ENCODE measurements at places on chromosomes 12 and 14.

GRCh38 chr12:52179396-52179973 lies 12.3 kb downstream of the KRT80 start:
- no peak for DNase-seq

DNA sequence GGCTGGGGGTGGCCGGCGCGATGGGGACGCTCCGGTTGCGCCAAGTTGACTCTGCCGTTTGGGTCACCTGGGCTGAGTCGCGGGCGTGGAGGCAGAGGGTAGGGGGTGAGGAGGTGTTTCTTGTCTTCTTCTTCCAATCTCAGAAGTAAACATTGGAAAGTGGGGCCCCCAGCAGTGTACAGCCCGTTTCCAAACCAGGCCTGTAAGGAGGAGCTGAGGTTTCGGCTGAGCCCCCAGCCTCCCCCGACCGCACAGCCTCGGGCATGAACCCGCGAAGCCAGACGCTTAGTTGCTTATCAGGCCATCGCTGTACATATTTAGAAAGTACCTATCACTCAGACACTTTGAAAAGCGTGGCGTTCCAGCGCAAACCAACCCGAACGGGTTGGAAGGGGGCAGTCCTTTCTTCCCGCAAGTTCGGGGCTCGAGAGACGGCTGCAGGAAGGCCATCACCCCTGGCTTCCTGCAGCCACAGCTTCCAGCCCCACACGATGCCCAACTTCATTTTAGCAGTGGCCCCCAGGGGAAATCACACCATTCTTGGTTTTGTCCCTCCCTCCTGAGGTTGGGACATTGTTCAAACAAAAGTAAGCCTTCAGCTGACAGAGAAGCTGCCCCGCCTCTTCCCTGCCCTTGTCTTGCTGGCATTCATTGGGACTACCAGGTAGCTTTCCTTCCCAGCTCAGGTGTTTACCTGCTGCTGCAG lies 164.1 kb downstream of the ZFP36L1 start:
- DNase-seq = no peak

DNA sequence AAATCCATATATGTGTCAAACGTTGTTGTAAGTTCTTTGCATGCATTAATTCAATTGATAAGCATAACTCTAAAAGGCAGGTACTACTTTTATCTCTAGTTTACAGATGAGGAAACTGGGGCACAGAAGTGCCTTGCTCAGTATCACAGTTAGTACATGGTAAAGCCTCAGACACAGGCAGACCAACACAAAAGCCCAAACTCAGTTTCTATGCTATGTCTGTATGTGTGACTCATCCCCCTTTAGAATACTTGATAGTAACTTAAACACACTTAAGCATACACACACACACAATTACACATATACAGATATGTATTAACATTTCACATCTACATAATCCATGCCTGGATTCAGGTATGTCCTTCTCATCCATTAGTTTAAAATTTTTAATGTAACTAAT lies 88.0 kb downstream of the EPS8 start:
- DNase-seq = no peak

- DNase-seq = peak; percentile 18
Measured at GRCh38 chr14:65302571-65303189, 109.8 kb upstream of the FUT8 start.

DNA sequence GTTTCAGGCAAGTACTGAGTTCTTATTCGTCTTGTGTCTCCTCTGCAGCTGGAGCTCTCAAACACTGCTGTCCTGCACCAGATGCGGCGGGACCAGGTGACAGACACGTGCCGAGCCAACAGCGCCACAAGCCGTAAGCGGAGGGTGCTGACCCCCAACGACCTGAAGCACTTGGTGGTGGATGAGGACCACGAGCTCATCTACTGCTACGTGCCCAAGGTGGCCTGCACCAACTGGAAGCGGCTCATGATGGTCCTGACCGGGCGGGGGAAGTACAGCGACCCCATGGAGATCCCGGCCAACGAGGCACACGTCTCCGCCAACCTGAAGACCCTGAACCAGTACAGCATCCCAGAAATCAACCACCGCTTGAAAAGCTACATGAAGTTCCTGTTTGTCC lies 201.2 kb downstream of the SLC41A2 start:
- no peak for DNase-seq

- DNase-seq = no peak
Measured at GRCh38 chr14:20559461-20559904, 1.4 kb downstream of the RNASE9 start.

DNA sequence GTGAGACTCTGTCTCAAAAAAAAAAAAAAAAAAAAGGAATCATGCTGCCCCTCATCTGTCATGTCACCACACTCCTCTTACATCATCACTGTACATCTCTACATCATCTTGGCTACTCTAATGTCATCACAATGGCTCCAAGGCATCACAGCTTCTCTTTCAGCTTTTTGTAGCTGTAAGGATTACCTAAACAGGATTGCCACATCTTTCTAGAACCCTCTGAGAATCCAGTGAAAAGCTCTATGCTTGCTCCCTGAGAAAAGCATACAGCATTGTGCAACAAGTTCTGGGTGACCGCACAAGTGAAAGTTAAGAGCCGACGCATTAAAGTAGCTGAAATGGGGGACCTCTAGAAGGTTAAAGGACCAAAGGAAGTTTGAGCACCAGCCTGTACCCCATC lies 272.5 kb downstream of the C12orf50 start:
- no peak for DNase-seq

DNA sequence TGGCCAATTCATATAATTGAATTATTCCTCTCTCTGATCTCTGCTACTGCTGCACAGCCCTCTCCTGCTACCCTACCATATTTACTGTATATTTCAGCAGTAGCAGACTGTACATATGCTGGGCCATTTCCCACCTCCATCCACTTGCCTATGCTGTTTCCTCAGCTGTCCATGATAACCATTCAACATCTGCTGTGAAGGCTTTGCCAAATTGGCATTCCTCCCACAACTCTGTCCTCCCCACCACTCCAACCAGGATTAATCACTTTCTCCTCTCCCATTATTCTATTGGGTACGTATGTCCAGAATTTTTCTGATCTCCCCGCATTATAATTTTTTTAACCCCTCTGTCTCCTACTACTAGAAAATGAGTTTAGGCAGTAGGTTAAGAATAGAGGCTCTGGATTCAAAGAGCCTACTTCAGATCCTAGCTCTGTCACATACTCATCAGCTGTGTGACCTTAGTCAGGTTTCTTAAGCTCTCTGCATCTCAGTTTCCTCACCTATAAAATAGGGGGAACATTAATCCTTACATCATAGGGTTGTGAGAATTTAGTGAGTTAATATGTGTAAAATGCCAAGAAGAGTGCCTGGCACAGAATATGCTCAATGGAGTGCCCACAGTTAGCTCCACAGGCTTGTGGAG lies 123.3 kb downstream of the KICS2 start:
- peak; percentile 25 for DNase-seq

GRCh38 chr14:55127460-55127951 lies 1.5 kb upstream of the LGALS3 start:
- DNase-seq = no peak

GRCh38 chr12:61538951-61539350 lies 721.3 kb upstream of the USP15 start:
- DNase-seq = no peak

- DNase-seq = no peak
Measured at GRCh38 chr14:77843195-77843594, 43.3 kb downstream of the ADCK1 start.

Data from NCI-H1092 (cell line).